Brain (organoid and tissue), 16 donors: ENCODE measurements at places on chromosomes 6 and 20.
A peak's percentile ranks its signal among the peaks of the same experiment; 100 is the strongest.

DNA sequence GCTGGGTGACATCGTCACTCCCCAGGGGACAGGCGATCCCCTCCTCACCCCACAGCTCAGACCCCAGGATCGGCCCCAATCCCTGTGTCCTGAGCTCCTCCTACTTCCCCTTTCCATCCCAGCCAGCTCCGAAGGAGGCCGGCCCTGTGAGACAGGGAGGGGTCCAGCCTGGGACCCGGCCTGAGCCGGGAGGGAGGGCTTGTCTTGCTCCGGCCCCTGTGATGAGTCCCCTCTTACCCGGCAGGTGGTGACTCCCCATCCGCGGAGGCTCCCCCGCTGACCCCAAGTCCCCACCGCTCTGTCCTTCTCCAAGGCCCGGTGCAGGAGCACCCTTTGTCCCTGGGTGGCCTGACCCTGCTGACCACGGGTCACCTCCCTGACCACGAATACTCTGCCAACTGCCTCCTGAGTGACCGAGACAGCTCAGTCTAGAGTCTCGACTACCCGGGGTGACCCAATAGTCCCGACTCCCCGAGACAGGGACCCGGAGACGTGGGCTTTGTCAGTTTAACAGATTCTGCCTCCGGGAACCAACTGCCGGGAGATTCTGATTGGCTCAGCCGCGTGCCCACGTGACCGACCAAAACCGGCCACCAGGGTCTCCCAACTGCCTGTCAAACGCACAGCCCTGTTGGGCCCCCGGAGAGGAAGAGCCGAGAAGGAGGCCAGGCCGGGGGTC is 187.4 kb upstream of the PROKR2 start:
- DNase-seq, result peak; percentile 85

DNA sequence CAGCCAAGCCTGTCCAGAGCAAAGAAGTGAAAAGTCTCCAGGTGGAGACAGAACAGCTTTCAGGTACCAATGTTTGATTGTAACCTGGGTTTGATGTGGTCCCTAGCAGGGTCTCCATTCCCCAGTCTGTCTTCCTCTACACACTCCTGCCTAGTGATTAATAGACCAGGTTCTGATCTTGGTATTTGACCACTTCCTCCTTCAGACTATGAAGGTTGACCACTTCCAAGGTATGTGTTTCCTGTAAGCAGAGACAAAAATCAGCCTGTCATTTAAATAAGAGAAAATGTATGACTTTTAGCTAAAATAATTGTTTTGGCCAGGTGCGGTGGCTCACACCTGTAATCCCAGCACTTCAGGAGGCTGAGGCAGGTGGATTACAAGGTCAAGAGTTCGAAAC is 41.8 kb upstream of the TOP1 start:
- DNase-seq, result no peak

DNA sequence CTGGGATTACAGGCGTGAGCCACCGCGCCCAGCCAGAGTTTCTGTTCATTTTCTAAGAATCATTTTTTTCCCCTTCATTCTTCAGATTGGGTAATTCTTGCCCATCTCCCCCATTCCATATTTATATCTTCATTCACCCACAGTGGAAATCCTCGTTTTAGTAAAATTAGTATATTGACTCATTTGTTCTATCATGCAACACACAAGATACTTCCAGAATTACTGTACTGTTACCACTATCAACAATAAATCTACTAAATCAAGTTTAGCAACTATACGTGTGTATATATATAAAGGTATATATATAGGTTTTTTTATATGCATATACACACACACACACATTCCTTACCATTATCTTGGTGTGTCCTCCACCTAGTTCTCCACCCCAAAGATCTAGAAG is 41.2 kb upstream of the KCNG1 start:
- no peak for DNase-seq

DNA sequence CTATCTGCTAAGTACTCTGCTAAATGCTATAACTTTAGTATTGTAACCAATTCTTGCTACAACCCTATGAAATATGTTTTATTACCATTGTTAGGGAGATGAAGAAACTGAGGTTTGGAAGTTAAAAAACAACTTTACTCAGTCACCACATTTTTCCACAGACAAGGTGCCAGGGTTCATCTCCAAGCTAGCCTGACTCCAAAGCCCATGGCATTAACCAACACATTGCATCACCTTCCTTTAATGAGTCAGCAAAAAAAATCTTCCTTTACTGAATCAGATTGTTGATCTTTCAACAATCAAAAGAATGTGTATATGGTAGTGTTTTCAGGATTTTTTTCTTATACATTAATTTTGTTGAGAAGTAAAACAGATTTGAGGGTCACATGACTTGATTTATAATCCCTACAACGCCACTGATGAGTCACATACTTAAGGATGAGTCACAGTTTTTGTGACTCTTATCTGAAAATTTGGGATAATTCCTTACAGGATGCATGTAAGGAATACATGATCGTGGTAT is 41.5 kb downstream of the MAN1A1 start:
- DNase-seq, result no peak

- no peak for DNase-seq
Measured at GRCh38 chr6:18997375-18997826, 610.3 kb downstream of the RNF144B start.

DNA sequence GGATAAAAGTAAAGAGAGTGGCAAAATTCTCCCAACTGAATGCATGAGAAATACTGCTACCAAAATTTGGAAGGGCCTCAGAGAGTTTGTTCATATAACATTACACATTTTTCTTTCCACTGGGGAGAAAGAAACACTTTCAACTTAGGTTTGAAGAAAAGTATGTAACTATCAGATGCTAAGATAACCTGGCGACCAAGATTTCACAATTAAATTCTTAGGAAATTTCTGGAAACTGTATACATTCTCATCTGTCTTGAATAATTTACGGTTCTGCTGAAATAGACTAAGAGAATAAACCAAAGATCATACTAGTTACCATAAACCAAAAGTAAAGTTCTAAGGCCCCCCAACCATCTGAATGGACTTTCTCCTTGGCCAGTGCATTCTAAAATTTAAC is 413.0 kb upstream of the RUNX2 start:
- no peak for DNase-seq

DNA sequence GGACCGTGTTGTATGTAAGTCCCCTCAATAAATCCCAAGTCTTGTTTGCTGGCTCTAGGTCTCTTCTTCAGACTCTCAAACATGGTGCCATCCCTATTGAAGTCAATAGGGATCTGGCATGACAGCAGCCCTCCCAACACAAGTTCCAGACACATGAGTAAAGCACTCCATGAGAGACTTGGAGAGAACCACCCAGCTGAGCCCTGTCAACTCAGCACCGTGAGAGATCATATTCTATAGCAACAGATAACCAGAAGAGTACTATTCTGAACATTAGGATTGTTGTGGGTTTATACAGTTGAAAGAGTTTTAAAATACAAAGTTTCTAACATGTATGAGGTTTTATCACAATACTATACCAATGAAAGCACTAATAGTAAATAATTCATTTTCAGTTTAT is 23.5 kb downstream of the TMEM14A start:
- DNase-seq, result no peak

DNA sequence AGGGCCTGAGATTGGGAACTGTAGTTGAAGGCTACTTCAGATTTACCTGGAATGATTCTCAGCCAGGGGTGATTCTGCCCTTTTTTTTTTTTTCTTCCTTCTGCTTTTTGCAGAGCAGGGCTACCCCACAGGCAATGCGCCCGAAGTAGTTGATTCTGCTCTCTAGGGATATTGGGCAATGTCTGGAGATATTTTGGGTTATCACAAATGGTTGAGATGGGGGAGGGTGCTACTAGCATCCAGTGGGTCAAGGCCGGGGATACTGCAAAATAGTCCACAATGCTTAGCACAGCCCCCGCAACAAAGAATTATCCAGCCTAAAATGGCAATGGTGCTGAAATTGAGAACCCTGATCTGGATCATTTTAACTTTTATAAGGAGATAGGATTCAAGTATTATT is 71.2 kb upstream of the ZMYND8 start:
- no peak for DNase-seq

- DNase-seq, result no peak
Measured at GRCh38 chr20:12984069-12984765, 24.6 kb upstream of the SPTLC3 start.

GRCh38 chr6:6788394-6789032 is 200.0 kb downstream of the LY86 start:
- DNase-seq, result no peak

GRCh38 chr20:1154691-1155090 is 30.1 kb downstream of the TMEM74B start:
- DNase-seq, result no peak

- DNase-seq, result peak; percentile 86
Measured at GRCh38 chr6:108113557-108114519, 39.3 kb upstream of the OSTM1 start.

DNA sequence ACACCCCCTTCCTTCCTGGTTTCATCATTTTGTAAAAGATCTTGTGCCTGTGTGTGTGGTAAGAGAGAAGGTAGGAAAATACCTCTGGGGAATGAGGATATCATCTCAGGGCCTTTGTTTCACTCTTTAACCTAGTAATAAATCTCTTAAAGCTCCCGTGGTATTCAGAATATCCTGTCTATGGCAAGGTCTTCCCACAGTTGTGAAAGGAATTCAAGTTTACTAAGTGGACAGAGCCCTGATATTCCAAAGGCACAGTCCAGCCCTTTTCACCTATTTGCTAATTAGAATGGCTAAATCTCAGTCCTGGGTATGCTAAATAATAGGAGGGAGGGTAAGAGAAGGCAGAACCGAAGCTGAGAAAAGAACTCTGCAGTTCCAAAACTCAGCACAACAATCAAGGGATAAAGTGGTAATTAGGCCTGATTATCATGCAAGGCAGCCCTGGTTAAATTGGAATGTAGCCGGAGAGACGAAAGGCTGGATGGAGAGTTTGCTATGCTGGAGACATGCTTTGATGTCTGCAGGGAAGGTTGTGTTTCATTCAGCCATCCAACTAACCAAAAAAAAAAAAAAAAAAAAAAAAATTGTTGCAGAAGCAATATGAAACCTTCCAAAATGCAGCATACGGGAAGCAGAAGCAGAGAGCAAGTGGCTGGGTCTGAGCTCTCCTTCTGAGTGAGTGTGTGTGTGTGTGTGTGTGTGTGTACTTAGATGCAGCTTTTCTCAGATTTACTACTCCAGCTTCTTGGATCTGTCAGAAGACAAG is 28.5 kb upstream of the PIM1 start:
- DNase-seq, result peak; percentile 73

DNA sequence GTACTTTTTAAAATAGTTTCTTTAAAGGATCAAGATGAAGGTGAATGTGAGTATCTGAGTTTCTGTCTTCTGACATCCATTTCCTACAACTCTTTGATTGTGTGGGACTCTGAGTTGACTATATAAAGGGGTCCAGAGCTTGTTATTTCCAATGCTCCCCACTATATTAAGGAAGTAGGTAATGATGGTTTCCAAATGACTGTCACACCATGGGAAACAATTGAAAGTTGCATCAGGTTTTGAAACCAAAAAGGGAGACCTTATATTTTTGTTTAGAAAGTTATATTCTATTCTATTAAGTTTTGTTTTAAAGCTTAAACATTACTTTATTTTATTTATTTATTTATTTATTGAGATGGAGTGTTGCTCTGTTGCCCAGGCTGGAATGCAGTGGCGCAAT is 11.2 kb downstream of the CASS4 start:
- no peak for DNase-seq

- no peak for DNase-seq
Measured at GRCh38 chr20:53413186-53413631, 180.4 kb downstream of the ZNF217 start.

- DNase-seq, result no peak
Measured at GRCh38 chr6:35495258-35496035, 1.4 kb downstream of the TEAD3 start.

GRCh38 chr20:59269411-59270025 is 30.9 kb upstream of the EDN3 start:
- DNase-seq, result no peak

DNA sequence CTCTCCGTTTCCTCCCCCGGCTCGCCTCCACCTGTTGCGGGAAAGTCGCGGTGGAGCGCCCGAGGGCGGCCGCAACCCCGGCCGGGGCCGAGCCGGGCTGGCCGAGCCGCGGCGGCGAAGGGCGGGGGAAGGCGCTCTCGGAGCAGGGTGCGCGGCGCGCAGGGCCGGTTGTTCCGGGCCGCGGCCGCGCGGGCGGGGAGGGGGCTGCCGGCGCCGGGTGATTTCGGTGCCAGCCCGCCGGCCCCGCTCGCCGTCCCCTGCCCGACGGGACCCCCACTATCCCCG is 235 bp downstream of the MAP7 start:
- DNase-seq, result no peak

DNA sequence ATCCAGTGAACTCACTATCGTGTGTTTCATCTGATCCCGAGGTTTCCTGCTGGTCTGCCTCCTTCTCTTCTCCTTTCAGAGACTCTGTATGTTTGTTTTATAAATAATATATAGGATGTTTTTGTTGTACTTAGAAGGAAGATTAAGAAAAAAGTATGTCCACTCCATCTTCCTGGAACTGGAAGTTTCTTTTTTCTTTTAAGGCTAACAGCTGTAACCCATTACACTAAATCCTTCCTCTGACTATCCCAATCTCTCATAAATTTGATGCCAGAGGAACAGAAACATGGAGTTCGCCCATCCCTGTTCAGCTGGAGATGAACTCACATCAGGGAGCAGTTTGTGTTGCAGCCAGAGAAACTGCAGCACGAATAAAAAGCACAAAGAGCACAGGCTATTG is 20.7 kb downstream of the RIPK1 start:
- no peak for DNase-seq

- no peak for DNase-seq
Measured at GRCh38 chr20:62208795-62209755, 11.0 kb downstream of the HRH3 start.

DNA sequence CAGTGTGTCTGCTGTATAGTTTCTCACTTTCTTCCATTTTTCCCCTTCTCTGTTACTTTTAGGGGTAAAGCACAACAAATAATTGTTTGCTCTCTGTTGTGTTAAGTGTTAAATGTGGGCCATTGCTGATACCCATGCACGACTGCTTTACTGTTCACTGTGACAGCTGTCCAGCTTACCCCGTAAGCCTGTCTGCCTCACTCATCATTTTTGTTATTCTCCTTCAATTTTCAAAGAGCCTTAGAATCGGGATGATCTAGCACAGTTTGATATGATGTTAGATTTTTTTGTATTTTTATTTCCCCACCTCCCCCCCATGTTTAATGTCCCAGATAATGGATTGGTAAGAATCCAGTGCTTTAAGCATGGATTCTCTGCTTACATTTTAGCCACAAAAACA is 41.2 kb upstream of the MLIP start:
- no peak for DNase-seq

GRCh38 chr6:105359419-105360370 is 43.2 kb downstream of the PREP start:
- no peak for DNase-seq

- DNase-seq, result peak; percentile 59
Measured at GRCh38 chr20:10672624-10673127, 1.1 kb downstream of the JAG1 start.

DNA sequence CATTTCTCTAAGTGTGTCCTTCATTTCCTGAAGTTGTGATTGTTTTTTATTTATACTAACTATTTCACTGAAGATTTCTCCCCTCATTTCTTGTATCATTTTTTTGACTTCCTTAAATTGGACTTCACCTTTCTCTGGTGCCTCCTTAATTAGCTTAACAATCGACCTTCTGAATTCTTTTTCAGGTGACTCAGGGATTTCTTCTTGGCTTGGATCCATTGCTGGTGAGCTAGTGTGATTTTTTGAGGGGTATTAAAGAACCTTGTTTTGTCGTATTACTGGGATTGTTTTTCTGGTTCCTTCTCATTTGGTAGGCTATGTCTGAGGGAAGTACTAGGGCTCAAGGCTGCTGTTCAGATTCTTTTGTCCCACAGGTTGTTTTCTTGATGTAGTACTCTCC is 92.8 kb downstream of the ESR1 start:
- DNase-seq, result no peak
